Amygdala (tissue), 56 donors: ENCODE measurements at places on chromosomes 5 and 9.

GRCh38 chr5:107223066-107223465 lies 447.7 kb downstream of the EFNA5 start:
- DNase-seq = no peak

GRCh38 chr5:39016587-39017275 lies 57.5 kb downstream of the RICTOR start:
- no peak for DNase-seq

- no peak for DNase-seq
Observed at GRCh38 chr5:110681109-110681508, 45.4 kb downstream of the TMEM232 start.

DNA sequence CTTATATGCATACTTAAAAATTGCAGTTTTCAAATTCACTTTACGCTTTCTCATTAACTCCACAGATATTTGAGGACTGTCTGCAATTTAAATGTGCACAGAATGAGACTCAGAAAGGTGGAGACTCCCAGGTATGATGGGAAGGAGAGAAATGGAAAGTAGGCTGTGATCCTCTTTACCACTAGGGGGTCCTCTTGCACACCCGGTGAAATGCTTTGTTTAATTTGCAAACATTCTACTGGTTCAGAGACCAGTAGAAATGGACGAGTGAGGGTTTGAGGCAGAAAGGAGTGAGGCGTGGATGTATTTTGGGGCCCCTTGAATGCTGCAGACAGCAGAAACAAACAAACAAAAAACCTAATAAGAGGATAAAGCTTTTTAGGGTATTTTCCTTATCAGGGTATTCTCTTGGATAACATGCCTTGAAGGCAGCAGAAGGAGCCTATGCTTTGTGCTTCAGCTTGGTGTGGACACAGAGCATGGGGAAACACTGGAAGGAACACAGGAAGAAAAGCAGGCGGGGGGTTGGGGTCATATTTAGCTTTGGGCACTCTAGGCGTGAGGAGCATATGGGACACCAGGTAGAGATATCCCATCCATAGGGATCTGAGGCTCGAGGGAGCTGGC lies 410.1 kb downstream of the DMRT2 start:
- DNase-seq = no peak

GRCh38 chr5:168464641-168465040 lies 21.6 kb upstream of the RARS1 start:
- no peak for DNase-seq

- DNase-seq = peak; percentile 59
Observed at GRCh38 chr5:134524826-134525682, at the start of gene JADE2. Gene JADE2 (plus strand): TSS chr5:134525670. CDS start chr5:134535858, 10,188 bp downstream.

GRCh38 chr5:34915856-34916192 lies 313 bp downstream of the BRIX1 start:
- no peak for DNase-seq

- DNase-seq = no peak
Observed at GRCh38 chr5:17374973-17375742, 122.9 kb upstream of the TAF11L2 start.

GRCh38 chr9:84322828-84323227 lies 17.7 kb downstream of the SLC28A3 start:
- no peak for DNase-seq

- no peak for DNase-seq
Observed at GRCh38 chr9:127878652-127879390, 1.3 kb upstream of the AK1 start.
